ENCODE measurements at places on chromosomes 6 and 20.

- no peak for DNase-seq
Observed at GRCh38 chr6:112037783-112038216, 16.1 kb upstream of the CCN6 start.

- peak; percentile 13 for DNase-seq
Observed at GRCh38 chr20:51372176-51372803, 170.2 kb downstream of the NFATC2 start.

DNA sequence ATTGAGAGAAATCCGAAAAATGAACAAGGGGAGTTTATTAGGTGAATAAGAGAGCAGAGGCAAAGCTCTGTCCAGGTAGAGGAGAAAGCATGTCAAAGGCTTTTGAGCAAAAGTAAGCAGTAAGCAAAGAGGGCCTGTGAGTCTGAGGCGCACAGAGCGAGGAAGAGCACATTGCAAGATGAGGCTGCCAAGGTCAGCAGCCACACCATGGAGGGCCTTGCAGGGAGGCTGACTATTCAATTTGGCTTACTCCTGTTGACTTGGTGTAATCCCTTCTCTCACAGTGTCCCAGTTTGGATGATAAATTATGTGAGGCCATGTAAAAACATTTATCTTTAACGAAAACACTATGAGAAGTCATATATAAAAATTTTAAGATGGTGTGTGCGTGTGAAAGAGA is 32.4 kb downstream of the SESN1 start:
- DNase-seq, result no peak

DNA sequence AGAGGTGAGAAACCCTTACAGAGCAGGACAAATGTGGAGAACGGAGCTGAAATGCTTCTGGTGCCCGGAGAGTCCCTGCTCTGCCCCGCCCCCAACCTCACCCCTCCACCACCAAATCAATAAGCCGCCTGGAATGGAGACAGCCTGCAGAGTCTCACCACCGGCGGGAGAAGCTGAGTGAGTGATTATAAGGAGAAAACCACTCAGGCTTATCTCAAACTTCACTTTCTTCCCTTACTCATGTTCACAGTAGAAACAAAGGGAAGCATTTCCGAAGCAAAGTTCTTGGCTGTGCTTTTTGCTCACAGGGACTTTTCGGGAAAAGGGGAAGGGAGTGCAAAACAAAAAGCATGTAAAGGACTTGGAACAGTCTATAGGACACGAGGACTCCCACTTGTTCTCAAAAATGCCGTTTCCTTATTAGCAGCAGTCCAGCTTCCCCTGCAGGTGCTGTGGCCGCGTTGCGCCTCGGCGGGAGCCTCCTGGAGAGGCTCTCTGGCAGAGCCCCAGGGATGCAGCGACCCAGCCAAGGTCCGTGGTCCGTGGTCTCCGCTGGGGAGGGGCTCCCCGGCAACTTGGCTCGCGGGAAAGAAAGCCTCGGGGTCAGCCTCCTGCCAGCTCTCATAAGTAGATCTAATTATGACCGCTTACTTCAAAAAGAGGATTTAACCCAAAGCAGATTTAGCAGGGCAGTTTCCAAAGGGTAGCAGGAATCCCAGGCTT is 64.8 kb upstream of the TMEM30A start:
- DNase-seq, result no peak

DNA sequence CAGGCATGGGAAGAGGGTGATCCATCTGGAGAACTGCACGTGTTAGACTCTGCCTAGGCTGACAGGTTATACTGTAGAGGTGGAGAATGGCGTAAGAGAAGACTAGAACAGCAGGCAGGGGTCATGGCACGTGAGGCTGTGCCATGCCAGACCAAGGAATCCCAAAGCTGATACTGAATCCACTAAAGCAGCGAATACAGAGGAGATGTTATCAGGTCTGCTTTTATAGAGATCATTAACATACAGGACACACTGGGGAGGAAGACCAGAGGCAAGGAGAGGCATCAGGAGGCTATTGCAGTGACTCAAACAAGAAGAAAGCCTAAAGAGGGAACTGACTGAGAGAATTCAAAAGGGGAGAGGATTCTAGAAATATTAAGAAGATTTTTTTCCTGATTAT is 12.9 kb downstream of the PHACTR1 start:
- DNase-seq, result no peak

- DNase-seq, result no peak
Observed at GRCh38 chr6:4577406-4577805, 198.8 kb upstream of the CDYL start.

- no peak for DNase-seq
Observed at GRCh38 chr6:24809728-24810127, 11.0 kb upstream of the ARMH2 start.

DNA sequence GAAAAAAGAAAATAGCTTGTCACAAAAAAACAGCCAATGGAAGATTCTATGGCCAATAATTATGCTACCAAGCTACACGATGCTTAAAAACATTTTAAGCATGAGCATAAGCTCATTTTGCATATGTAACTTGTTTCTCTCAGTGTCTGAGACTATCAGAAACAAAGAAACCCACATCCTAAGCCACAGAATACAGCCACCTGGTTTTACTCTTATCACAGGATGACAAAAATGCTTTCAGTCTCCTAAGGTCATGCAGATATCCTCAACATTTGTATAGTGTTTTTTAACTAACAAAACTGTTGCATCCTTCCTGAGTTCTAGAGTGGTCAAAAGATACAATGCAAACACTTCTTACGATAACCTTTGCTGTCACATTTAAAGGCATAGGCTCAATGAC is 172.1 kb upstream of the RUNX2 start:
- no peak for DNase-seq

DNA sequence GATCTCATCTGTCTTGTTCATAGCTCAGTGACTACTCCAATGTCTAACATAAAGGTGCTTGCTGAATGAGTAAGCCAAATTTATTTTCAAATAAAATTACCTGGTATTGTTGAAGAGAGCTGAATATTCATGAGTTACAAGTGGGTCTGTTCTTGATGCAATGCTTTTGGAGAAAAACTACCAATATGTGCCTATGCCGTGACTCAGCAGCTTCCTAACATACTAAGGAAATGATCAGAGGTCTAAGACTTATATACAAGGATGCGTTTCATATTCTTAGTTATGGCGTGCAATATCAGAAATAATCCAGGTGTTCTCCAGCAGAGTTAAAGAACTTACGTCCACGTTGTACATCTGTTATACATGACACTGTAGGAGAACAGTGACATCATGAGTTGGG is 5.1 kb downstream of the FAM120B start:
- DNase-seq, result no peak

DNA sequence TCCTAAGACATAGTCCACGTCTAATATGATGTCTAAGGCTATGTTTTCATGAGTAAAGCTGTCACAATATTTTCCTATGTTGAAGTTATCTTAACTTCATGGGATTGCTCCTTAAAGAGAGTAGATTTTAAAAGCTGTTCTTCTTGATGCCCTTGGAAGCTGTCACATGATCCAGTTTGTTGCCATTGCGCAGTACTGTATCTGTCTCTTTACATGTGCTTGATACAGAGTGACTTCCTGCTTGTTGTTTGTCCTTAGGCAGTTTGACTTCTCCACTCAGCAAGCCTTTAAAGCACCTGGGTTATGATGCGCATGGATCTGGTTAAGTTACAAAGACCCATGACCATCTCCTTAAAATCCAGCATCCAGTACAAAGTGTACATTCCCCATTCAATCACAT is 85.4 kb downstream of the CDYL start:
- DNase-seq, result no peak

DNA sequence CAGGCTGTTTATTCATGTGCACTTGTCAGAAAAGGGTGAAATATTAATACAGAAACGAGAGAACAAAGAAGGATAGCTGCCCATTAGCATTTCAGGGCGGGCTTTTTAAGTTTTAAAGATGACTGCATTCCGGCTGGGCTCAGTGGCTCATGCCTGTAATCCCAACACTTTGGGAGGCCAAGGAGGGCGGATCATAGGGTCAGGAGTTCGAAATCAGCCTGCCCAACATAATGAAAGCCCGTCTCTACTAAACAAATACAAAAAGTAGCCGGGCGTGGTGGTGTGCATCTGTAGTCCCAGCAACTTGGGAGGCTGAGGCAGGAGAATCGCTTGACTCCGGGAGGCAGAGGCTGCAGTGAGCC is 130.5 kb downstream of the HFE start:
- DNase-seq, result no peak

GRCh38 chr6:96156425-96156824 is 140.7 kb downstream of the FUT9 start:
- DNase-seq, result no peak

GRCh38 chr6:160379466-160379865 is 31.3 kb downstream of the SLC22A3 start:
- DNase-seq, result no peak

- no peak for DNase-seq
Observed at GRCh38 chr6:167574431-167575151, 249.7 kb downstream of the TTLL2 start.

- no peak for DNase-seq
Observed at GRCh38 chr6:150712505-150713252, 113.0 kb downstream of the PLEKHG1 start.

DNA sequence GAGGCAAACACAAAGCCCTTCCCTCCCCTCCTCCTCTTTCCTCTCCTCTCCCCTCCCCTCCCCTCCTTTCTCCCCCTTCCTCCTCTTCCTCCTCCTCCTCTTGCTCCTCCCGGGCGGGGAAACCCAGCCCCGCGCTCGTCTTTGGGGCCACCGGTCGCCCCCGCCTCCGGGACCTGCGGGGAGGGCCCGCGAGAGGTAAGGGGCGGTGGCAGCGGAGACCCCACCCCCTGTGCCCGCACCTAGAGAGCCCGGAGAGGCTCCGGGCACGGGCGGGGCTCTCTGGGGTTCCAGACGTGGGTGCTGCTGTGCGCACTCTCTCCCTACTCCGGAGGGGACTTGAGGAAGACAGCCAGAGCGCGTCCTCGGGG is at the start of gene RIN2:
TSS of gene RIN2 (plus strand) at position 126 of the 368 bp plus-strand sequence. CDS start 131,344 bp downstream, outside the sequence.
- no peak for DNase-seq

GRCh38 chr6:121491576-121491975 is 56.1 kb downstream of the GJA1 start:
- no peak for DNase-seq

GRCh38 chr6:112163295-112164257 is 76.2 kb downstream of the FAM229B start:
- peak; percentile 48 for DNase-seq

- DNase-seq, result no peak
Observed at GRCh38 chr6:127291495-127291894, 24.8 kb downstream of the RNF146 start.

DNA sequence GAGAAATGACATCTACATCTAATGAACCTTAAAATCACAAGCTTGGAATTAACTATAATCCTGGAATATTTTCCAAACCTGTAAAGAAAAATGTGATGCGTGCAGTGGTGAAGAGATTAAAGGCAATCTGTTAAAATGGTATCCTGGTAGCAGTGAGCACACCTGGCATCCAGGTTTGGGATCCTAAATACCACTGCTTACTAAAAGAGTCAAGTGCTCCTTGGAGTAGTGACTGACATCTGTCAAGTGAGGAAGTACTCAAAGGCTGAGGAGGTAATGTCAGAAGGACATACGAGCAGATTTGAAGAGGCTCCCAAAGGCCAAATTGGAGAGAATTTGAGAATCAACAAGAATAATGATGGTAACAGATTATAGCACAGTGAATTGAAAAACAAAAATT is 32.8 kb downstream of the PCMT1 start:
- DNase-seq, result no peak

- DNase-seq, result no peak
Observed at GRCh38 chr6:53461041-53461656, 83.8 kb downstream of the GCLC start.

GRCh38 chr6:138869398-138869797 is 73.5 kb downstream of the ECT2L start:
- DNase-seq, result no peak

GRCh38 chr20:50820515-50821256 is 25.8 kb downstream of the BCAS4 start:
- no peak for DNase-seq

- peak; percentile 3 for DNase-seq
Observed at GRCh38 chr6:166097914-166098522, 69.6 kb downstream of the TBXT start.

DNA sequence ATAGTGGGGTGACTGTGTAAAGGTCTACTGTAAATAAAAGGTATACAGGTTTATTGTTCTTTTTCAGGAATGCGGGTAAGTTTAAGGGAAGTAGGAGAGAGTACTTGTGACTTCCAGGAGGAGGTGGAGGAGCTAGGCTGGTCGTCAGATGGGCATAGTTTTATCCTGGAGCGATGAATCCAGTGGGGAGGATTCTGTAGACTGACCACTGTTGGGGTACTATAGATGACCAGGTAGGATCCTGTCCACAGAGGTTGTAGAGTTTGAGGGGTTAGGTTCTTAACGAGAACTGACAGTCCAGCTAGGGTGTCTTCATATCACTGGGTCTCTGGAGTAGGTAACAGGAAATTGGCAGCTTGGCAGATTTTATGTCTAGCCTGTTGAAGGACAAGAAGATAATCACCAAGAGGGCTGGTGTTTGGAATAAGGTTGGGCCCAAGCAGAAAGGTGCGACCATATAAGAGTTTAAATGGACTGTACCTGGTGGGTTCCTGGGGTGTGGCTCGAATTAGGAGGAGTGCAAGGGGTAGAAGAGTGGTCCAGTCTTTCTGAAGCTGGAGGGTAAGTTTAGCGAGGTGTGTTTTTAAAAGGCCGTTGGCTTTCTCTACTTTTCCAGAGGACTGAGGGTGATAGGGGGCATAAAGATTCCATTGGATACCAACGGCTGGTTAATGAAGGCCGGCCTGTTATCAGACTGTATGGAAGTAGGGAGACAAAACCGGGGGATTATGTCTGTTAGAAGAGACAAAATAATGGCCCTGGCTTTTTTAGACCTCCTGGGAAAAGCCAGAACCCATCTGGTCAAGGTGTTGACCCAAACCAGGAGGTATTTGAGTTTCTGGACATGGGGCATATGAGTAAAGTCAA is 751.3 kb upstream of the ADGRB3 start:
- no peak for DNase-seq

GRCh38 chr6:15596186-15596896 is 66.5 kb downstream of the DTNBP1 start:
- DNase-seq, result no peak

DNA sequence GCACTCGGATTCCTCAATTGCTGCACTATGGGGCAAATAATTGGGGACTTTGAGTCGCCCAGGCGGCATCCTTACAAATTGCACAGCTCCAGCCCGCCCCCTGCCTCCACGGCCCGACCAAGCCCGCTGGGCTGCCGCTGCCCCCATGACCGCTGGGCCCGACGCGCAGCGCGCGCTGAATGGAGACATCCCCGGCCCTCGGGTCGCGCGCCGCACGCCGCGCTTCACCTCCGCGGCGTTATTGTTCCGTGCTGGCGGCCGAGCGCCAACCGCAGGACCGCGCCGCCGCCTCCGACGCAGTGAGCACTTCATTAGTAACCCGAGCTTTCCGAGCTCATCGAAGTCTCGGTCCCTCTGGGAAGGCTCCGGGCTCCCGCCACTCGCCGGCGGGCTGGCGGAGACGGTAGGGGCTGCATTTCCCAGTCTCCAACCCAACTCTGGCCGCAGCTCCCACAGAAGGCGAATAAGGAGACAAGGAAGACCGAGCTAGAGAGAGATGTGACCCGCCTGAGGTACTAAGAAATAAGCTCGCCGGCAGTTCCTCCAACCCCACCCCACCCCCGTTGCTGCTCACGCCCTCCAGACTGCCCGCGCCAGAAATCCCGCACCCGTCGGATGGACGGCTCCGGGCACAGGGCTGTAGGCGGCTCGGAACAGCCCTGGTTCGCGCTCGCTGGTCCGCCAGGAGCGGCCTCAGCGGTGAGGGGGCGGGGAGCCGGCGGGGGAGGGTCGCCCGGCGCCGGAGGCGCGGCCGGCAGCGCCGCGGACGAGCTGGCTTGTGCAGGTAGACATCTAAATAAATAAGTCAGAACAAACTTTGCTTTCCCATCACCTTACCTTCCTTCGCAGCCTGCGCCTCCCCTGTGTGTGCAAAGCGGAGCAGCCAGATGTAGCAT is 703 bp downstream of the EPHA7 start:
- no peak for DNase-seq

Data from activated CD4-positive, CD25-positive, alpha-beta regulatory T cell (primary cell).